ENCODE measurements at places on chromosomes 6 and 20. TPM values are rescaled to one million over a fixed set of nuclear protein-coding genes. Genes with fewer than 3 reads are reported as not detected.

GRCh38 chr20:48624315-48625020 is 203.3 kb downstream of the PREX1 start:
- no peaks in the 10 kb centered on the region for H3K36me3 ChIP-seq
- H3K27me3 ChIP-seq, result no peaks in the 10 kb centered on the region
- no peaks in the 10 kb centered on the region for H3K4me1 ChIP-seq
- no peak for DNase-seq
- H3K27ac ChIP-seq, result no peak overlapping the region

DNA sequence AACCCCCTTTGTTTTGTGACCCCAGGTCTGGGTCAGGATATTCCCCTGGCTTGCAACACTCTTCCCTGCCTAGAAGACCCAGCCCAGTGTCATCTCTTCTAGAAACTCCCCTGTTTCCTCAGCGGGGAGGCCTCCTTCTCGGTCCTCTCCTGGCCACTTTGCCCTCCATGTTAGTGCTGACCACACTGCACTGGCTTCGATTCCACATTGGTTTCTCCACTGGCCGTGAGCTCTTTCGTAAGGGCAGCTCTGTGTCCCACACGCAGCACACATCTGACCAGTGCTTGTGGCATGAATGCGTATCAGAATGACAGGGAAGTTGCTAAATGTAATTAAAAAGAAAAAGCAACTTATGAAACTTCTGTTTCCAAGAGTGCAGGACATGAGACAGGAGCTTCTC is 49.4 kb upstream of the FNDC1 start:
- no peaks in the 10 kb centered on the region for H3K27me3 ChIP-seq
- DNase-seq, result no peak
- H3K4me1 ChIP-seq, result peaks cover 8% of the 10 kb centered on the region
- no peak overlapping the region for H3K4me3 ChIP-seq
- no peak overlapping the region for H3K27ac ChIP-seq

DNA sequence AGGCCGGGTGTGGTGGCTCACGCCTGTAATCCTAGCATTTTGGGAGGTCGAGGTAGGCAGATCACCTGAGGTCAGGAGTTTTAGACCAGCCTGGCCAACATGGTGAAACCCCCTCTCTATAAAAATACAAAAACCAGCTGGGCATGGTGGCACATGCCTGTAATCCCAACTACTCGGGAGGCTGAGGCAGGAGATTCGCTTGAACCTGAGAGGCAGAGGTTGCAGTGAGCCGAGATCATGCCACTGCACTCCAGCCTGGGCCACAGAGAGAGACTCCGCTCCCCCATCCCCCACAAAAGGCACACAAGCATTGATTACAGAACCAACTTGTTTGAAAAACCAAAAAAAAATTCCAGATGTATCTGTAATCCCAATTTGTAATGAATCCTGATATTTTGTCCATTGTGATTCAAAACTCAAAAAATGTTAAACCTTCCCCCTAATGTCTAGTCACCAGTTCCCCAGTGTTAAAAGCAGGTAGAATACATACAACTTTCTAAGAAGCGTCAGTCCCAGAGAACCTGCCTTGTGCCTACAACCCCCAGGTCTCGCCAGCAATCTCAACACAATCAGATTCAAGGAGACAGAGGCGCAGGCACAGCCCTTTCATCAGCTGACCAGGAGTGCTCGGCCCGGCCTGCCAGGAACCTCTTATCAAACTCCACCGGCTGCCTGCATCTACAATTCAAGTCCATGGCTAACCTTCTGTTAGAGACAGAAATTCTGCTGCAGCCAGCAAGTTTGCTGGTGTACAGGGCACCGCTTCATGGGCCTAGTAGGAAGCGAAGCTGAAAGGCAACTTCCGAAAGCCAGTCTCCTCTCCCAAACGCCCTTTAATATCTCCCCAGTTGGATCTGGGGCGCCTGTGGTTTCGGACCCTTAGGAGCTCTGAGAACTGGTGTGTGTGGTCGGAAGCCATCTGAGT is 2.1 kb downstream of the EZR start:
- H3K27ac ChIP-seq, result peak overlapping the region; percentile 97
- DNase-seq, result peak; percentile 45
- H3K4me3 ChIP-seq, result peak overlapping the region; percentile 68
- peaks cover 21% of the 10 kb centered on the region for H3K4me1 ChIP-seq
- H3K36me3 ChIP-seq, result peaks cover 9% of the 10 kb centered on the region
- no peaks in the 10 kb centered on the region for H3K27me3 ChIP-seq

DNA sequence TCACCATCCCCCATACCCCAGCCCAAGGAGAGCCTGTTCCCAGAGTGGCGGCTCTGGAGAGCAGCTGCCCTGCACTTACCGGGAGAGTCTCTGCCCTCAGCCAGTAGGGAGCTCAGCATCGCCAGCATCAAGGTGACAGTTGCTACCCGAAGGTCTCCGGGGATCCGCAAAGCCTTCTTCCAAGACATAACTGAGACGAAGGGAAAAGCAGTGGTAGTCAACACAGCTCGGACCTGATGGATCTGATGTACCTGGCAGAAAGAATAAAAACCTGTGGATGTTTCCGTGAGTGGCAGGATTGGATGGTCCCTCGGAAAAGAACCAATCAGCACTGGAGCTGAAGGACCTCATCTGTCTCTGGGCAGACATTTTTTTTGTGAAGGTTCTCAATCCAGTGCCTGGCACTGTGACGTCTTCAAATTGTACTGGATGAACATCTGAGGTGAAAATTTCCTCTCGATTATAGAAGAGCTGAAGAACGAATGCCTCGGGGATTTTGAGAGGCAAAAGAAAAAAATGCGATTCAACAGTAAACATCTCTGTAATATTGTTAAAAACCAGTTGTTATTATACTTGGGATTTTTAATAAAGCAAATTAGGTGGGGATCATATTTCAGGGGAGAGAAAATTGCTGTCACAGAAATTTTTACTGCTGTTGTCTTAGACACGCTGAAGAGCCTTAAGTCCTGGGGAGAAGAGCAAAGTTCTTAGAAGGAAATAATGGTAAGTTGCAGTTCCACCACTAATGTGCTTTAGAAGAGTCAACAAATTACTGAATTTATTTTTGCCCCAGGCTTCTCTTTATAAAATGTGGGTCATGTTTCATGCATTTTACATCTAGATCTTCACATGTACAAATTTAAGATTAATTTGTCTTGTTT is at the start of gene HLA-DQB1:
TSS of gene HLA-DQB1 (minus strand) at position 238 of the 881 bp plus-strand sequence. CDS start at position 188, 50 bp downstream.
- H3K36me3 ChIP-seq, result no peaks in the 10 kb centered on the region
- DNase-seq, result no peak
- no peaks in the 10 kb centered on the region for H3K27me3 ChIP-seq
- H3K4me3 ChIP-seq, result peak within 1 kb of the TSS; percentile 64
- peak within 1 kb of the TSS; percentile 97 for H3K27ac ChIP-seq

The EBF4 gene
- 5.8 TPM for polyA plus RNA-seq

The APOBEC2 gene
- polyA plus RNA-seq, result 0.10 TPM
